ENCODE measurements at places on chromosomes 6 and 20.

- no peak for DNase-seq
Observed at GRCh38 chr6:35382015-35382414, 39.7 kb downstream of the PPARD start.

DNA sequence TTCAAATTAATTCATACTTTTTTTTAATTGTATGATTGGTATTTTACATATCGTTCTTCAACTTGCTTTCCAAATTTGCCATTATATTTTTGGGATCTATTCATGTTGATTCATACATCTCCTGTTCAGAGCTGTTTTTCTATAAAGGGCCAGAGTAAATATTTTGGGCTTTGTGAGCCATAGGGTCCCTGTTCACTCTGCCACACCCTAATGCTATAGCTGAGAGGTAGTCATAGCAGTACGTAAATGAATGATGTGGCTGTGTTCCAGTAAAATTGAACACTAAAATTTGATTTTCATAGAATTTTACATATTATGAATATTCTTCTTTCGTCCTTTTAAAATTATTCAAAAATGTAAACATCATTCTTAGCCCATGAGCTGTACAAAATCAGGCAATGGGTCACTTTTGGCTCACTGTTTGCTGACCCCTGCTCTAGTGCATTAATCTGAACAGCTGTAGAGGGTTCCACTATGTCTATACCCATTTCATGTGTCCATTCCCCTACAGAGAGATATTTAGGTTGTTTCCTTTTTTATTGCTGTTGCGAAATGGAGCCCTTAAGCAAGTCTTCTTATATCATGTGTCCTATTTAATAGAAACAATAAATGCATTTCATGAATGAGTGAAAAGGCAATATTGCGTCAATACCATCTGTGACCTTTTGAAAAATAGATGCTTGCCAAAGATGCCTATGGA, 136.4 kb upstream of the SALL4 start:
- no peak for DNase-seq

- no peak for DNase-seq
Observed at GRCh38 chr6:101640131-101640530, 246.6 kb downstream of the GRIK2 start.

DNA sequence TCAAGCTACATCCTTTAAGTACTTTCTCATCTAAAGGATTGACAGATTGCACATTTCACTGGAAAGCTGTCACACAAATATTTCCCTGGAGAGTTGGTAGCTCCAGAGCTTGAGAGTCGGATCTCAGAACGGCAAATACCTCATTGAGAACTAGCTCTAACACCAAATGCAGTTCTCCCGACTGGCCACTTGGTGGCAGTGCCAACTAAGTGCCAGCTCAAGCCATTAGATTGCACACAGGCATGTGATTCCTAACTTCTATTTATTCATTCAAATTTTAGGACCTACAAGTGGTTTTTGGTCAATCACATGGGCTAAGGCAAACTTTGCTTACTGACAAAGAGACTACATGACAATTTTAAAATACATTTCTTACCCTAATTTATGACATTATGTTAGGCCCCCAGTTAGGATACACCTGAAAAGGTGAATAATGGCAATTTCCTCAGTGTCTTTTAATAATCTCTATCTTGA, 7.9 kb upstream of the MCHR2 start:
- peak; percentile 58 for DNase-seq

GRCh38 chr20:62675156-62675876, 33.0 kb downstream of the SLCO4A1 start:
- DNase-seq, result peak; percentile 45

- DNase-seq, result no peak
Observed at GRCh38 chr6:100317031-100317430, 147.7 kb downstream of the SIM1 start.

DNA sequence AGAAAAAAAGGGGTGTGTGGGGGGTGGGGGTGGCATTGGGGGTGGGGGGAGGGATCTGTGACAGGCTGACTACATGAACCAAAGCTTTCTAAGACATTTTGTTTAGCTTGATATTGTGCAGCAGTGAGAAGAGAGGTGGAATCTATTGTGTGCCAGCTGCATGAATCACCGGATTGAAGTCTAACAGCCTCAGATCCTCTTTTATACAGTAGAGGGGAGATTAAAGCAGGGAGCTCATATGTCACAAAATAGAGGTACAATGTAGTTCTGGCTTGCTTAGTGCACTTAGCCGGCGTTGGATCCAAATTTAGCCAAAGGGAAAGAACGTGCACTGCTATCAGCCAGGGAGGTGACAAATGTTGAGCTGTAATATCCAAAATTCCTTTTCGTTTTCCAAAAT, 404.2 kb upstream of the CITED2 start:
- DNase-seq, result peak; percentile 67
